ENCODE measurements at places on chromosomes 13 and 19.

- DNase-seq = no peak
These were observed 21.1 kb upstream of the ZNF766 start for GRCh38 chr19:52248241-52248640.

DNA sequence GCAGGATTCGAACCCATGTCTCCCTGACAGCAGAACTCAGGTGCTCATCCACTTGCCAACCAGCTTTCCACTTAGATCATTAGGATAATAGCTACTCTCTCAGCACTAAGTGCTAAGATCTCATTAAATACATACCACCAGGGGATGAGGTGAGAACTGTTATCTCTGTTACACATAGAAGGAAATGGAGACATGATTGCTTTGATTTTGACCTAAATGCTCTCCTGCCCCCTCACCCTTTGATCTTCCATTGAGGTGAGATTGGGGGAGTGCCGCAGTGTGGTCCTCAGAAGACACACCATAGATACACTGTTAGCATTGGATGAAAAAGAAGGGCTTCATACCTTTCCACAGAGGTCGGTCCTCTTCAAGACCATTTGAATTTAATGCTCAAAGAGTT lies 38.9 kb upstream of the NPAS1 start:
- no peak for DNase-seq

- no peak for DNase-seq
These were observed 10.1 kb downstream of the TMEM143 start for GRCh38 chr19:48353677-48354076.

DNA sequence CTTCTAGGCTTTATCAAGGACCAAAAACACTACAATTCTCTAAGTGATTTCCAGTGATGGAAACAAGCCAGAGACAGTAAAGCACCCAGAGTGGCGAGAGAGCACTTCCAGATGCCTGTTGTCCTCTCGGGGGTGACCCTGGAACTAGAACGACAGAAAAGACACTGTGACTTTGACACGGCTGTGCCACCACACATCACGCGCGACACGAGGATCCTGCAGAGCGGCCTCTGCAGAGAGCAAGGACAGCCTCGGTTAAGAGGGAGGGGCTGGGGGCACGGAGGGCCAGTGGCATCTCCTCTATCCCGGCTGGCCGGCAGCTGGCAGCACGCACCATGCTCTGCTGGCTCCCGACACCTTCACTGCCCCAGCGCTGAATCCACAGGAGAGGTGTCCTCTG lies 42.3 kb downstream of the SUGP2 start:
- DNase-seq = no peak

DNA sequence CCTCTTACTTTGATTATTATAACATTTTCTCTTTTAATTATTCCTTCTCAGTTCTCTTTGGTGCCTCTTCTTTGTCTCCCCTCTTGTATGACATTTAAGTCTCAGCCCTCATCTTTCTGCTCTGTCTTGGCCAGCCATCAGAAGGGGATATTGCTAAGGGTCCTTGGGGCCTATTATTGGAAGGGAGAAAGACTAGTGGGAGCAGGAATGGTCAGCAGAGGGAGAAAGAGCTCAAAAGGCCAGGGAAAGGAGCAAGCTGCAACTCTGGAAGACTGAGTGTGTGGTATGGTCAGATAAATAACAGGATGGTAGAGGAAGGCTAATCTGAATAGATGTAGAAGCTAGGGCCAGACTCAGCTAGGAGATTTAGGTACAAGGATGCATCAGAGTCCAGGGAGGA lies 336.9 kb downstream of the TDRD3 start:
- DNase-seq = no peak

DNA sequence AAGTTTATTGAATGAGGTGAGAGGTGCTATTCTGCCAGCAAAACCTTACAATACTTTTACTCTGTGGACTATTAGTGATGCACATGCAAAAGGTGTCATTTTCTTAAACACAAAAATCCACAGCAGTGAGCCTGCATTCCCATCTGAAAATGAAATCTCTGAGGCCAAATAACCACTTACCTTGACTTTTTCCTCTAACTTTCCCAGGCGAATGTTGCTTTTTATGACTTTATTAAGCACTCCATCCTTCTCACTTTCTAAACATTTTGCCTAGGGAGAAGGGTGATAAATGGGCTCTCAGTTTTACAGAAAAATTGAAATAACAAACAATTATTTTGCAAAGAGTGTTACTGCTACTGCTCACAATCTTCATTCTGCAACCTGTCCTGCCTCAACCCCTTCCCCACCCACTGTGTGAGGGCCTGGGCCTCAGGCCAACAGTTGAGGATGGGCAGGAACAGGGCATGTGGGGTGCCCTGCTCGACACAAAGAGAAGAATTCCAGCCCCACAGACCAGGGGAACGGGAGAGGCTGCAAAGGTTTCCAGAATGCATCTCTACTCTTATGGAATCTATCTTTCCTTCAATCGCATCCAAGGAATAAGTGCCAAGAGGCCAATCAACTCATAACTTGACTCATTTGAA lies 18.1 kb upstream of the SLC7A9 start:
- DNase-seq = no peak

DNA sequence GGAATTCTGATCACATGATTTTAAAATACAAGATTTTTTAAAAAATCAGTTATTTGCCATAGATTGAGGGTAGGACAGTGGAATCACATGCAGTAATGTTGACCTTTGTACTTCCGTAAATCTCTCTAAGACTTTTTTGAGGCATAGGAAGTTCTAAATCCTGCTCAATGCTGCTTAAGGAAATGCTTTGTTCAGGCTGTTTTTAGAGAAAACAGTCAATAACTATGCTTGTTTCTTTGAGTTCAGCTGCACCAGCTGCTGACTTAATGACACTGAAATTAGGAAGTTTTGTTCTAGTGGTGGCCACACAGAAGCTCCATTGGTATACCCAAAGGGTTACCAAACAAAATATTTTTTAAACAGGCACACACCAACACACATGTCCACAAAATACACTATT lies 60.9 kb downstream of the KLF12 start:
- no peak for DNase-seq

DNA sequence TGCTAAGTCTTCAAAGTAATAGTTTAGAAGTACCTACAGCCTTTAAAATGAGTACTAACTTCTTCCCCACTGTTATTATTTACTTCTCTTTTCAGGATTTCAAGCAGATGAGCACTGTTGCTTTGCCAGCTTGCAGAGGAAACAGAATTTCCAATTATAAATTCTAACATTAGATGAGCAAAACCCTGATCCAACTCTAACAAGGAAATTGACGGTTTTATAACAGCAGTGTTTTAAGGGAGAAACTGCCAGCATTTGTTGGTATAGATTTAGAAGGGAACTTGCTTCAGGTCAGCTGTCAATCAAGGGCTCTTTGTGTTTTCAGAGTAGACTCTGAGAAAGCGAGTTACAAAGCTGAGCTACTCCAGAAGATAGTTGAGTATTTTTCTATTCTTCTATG lies 120.5 kb downstream of the RAP2A start:
- no peak for DNase-seq

- no peak for DNase-seq
These were observed 192.4 kb downstream of the ZNF536 start for GRCh38 chr19:30564551-30565011.

DNA sequence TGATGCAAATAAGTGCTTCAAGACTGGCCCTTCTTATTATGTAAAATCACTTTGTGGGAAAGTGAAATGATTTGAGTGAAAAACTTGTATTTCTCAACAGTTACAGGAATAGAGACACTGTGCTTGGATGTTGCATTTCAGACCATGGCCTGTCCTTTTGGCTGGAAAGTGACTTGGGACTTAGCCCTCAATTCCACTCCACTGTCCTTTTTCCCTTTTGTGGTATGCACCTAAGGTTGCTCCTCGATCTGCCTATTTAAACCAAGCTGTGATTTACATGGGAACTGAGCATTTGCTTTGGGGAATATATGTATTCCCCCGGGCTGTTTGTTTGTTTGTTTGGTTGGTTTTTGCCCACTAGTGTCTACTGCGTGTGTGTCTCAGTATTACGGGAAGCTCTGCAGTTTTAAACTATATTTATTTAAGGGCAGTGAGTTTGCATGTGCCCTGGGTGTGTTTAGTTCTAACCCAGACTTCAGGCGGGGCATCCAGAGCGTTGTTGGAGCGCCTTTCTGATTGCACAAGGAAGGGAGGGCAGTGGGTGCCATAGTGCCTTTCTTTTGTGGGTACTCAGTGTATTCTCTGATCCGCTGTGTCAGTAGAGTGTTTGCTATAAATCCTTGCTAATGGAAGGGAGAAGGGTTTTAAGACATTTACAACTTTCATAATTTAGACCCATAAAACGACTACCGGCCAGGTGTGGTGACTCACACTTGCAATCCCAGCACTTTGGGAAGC lies 18.2 kb upstream of the RNF113B start:
- no peak for DNase-seq

GRCh38 chr19:5172859-5173630 lies 167.6 kb downstream of the PTPRS start:
- DNase-seq = peak; percentile 87

DNA sequence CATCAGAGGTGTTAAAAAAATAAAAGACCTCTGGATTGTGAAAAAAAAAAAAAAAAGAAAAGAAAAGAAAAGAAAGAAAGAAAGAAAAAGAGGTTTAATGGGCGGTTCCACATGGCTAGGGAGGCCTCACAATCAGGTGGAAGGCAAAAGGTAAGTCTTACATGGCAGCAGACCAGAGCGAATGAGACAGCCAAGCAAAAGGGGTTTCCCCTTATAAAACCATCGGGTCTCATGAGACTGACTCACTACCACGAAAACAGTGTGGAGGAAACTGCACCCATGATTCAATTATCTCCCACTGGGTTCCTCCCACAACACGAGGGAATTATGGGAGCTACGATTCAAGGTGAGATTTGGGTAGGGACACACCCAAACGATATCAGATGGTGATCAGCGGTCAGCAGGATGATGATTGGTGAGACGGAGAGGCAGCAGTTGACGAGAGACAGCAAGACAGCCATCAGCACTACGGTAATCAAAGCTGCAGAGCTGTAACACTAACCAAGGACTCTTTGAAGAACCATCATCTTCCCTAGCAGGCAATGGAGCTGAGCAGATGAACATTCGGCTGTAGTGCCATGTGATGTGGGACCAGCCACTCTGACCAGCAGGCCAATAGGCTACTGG lies 3.9 kb upstream of the CD209 start:
- DNase-seq = no peak

GRCh38 chr19:18428173-18428786 lies 9.1 kb downstream of the SSBP4 start:
- DNase-seq = no peak

GRCh38 chr19:50498219-50499056 lies 12.6 kb downstream of the JOSD2 start:
- DNase-seq = no peak

- no peak for DNase-seq
These were observed 98.1 kb upstream of the SLITRK1 start for GRCh38 chr13:83980331-83980730.

GRCh38 chr13:108983273-108983672 lies 353.9 kb downstream of the MYO16 start:
- no peak for DNase-seq

DNA sequence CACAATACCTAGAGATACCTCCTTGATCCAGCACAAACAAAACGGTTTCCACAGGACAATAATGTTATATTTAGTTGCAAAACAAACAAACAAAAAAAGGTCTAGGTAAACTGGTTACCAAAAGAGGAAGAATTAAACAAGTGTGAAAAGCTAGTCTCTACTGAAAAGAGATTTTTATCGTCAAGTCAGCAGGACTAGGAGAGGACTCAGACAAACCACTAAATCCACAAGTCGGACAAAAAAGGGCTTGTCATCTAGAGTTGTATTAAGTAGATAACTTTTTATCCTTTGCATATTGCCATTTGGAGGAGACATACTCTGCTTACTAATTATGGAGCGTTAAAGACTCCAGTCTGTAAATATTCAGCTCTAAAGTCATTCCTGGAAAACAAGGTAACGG lies 9.9 kb upstream of the KPNA3 start:
- no peak for DNase-seq

DNA sequence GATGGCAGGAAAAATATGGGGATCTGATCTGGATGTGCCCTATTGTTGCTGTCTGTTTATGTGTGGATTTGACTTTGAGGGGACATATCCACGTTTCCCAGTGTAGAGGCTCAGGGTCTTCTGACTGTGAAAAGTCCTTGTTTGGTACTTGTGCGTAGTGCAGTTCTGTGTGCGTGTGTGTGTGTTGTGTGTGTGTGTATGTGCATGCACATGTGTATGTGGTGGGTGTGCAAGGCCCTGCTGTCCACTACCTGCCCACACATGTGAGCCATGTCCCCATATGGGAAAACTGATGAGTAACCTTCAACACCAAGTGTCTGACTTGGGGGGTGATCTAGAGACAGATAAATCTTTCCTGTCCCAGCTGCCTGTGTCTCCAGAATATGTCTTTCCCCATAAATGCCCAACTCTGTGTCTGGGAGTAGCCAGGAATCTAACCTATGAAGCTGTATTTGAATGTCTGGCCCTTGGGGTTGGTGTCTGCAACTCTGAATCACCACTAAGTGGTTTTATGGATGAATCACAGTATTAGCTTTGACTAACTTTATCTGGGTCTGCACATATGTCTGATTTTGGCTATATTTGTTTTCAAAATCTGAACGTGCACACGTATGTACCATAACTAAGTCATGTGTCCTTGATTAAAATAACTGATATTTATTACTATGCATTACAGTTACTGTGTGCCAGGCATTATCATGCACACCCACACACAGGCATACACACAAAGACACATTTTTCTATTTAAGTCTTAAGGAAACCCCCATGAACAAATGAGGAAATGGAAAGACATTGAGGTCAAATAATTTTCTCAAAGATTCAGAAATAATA lies 17.4 kb downstream of the KLK2 start:
- DNase-seq = no peak

DNA sequence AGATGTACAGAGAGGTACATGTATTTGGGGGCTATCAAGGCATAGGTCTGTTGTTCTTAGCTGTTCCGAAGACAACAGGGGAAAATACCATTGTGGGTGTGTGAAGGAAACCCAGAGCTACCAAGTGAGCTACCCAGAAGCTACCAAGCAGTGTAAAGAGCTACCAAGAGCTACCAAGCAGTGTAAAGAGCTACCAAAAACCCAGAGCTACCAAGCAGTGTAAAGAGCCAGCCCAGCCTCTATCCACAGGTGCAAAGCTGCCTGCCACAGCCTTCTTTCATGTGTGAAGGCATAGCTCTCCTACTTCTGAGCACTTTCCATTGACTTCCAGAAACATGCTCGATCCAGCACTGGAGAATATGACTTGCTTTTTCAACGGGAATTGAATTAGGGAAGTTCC lies 145.7 kb downstream of the AKAP11 start:
- no peak for DNase-seq

DNA sequence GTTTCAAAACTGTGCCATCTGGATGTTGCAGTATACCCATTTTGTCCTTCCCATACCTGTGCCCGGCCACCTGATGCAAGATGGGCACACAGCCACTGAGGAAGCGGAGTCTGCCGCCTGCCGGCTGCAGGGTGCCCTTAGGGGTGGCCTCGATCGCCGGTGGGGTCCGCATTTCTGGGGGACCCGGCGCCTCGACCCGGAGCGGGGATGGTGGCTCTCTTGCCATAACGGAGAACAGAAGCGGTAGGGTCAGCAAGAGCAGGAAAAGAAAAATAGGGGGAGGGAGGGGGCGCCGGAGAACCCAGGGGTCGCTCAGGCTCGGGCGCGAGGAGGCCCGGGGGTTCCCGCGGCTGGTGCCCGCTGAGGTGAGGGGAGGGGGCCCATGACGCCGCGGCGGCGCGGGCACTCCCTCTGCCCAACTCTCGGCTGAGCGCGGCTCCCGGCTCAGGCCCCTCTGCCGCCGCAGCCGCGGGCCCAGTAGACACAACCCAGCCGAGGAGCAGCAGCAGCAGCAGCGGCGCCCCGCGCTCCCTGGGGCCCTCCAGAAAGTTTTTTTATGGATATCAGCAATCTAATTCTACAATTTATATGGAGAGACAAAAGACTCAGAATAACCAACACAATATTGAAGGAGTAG lies 13.8 kb upstream of the CYP4F2 start:
- DNase-seq = no peak

GRCh38 chr19:30123119-30123518 lies 181.1 kb downstream of the URI1 start:
- no peak for DNase-seq
